ENCODE measurements at places on chromosomes 5 and 9.

- DNase-seq: no peak
- no peaks in the 10 kb centered on the region for H3K27me3 ChIP-seq
- peaks cover 31% of the 10 kb centered on the region for H3K36me3 ChIP-seq
These were observed 71.4 kb downstream of the OTULIN start for GRCh38 chr5:14735944-14736343.

- no peaks in the 10 kb centered on the region for H3K27me3 ChIP-seq
- H3K36me3 ChIP-seq: peaks cover 9% of the 10 kb centered on the region
- H3K4me3 ChIP-seq: no peak overlapping the region
- H3K27ac ChIP-seq: no peak overlapping the region
- DNase-seq: no peak
These were observed 46.4 kb downstream of the GOLPH3 start for GRCh38 chr5:32127711-32128110.

- H3K27me3 ChIP-seq: peaks cover 1% of the 10 kb centered on the region
- no peak overlapping the region for H3K27ac ChIP-seq
- no peak for DNase-seq
- no peak overlapping the region for H3K4me3 ChIP-seq
These were observed 42.2 kb upstream of the IL17B start for GRCh38 chr5:149421372-149421685.

- H3K36me3 ChIP-seq: no peaks in the 10 kb centered on the region
- H3K27ac ChIP-seq: no peak overlapping the region
- H3K4me1 ChIP-seq: no peaks in the 10 kb centered on the region
- peaks cover 7% of the 10 kb centered on the region for H3K27me3 ChIP-seq
- DNase-seq: no peak
These were observed 25.6 kb downstream of the FAM163B start for GRCh38 chr9:133583586-133583985.

DNA sequence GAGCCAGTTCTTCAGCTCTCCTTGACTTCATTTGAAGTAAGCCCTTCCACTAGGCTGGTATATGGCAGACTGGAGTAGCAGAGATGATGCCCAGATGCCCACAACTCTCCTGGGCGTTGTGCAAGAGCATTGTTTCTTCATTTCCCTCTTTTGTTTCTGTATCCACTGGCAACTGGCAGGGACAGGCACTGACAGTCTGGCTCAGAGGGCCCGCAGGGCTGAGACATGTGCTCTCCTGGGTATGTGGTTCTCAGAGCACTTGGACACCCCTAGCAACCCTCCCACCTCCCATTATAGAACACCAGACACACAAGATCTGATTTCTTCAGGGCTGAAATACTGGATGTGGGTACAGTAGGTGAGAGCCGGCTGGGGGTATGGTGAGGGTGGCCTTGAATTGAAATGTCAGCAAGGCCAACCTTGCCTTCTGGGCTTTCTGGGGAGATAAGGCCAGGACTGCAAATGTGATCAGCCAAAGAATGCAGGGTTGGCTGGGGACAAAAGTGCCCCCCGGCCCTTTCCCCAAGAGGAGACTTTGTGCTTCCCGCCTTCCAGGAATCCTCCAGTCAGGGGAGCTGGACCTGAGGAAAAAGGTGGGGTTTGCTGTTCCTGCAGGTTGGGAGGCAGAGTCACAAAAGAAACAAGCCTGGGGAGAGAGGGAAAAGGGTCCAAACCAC is 28.6 kb upstream of the CTNNA1 start:
- H3K4me1 ChIP-seq: peaks cover 12% of the 10 kb centered on the region
- no peak for DNase-seq
- H3K36me3 ChIP-seq: no peaks in the 10 kb centered on the region
